Right lobe of liver (tissue), 6 donors: ENCODE measurements at places on chromosomes 5 and 9.

- no peak for DNase-seq
Measured at GRCh38 chr5:38297830-38298608, 39.7 kb downstream of the EGFLAM start.

DNA sequence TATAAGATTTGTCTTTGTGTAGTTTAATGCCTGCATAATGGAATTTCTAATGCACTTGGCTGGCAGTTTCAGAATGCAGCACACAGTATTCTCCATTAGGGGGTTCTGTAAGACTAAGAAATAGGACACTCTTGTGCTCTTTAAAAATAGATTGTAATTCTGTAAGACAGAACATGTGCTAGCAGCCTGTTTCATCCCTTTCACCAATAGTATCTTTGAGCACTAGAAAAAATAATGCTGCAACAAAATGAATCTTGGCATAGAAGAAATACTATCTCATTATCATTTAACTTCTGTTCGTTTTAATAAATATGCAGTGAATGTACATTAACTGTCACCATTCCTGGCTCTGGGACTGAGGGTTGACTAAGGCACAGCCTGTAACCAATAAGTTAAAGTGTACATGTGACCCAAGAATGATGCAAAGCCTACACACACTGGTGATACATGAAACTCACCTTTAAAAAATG lies 23.8 kb upstream of the ZNF622 start:
- no peak for DNase-seq

DNA sequence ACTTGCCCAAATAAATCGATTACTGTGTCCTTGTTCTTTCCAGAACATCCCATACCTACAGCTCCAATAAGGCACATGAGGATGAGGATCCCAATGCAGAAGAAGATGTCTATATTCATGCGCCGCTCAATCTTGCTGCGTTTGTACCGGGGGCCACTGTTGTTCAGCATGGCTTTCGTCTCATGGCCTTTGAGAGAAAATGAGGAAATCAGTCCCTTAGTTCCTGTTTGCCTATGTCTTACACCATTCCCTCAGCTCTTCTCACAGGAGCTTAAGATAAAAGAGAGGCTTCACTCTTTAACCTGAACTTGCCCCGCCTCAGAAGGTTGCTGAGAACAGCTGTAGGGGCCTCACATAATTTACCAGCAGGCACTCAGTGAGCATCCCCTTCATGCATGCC lies 211.6 kb downstream of the ATP10B start:
- no peak for DNase-seq

- no peak for DNase-seq
Measured at GRCh38 chr5:91257301-91257700, 125.8 kb downstream of the ARRDC3 start.

GRCh38 chr5:95664204-95664786 lies 17.7 kb downstream of the RFESD start:
- no peak for DNase-seq

DNA sequence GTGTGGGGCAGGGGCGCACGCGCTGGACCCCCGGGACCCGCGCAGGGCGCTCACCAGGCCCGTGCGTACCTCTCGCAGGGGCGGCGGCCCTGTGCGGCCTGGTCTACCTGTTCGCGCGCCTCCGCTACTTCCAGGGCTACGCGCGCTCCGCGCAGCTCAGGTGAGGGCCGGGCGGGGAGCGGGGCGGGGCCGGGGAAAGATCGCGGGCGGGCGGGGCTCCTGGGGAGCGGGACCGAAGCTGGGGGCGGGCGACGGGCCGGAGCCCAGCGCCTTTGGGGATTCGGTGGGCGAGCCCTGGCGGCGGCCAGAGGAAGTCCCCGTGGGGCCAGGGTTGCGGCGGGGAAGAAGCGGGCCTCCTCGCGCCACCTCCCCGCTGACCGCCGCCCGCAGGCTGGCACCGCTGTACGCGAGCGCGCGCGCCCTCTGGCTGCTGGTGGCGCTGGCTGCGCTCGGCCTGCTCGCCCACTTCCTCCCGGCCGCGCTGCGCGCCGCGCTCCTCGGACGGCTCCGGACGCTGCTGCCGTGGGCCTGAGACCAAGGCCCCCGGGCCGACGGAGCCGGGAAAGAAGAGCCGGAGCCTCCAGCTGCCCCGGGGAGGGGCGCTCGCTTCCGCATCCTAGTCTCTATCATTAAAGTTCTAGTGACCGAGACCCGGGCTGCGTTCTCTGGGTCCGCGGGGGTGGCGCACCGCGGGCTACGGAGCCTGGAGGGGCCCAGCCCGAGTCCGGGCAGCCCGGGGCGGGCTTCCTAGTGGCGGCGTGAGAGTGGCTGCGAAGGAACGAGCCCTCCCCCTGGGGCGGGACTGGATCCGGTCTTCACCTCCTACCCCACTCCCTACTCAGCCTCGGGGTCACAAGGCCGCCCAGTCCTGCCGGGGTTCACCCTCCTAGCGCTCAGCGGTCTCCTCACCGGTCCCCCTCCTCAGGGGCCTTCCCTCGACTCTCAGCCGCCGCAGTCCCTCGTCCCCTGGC lies 2.4 kb downstream of the LTC4S start:
- peak; percentile 88 for DNase-seq

GRCh38 chr5:342501-343460 lies 21.3 kb downstream of the AHRR start:
- no peak for DNase-seq

GRCh38 chr5:75335952-75336614 lies 937 bp upstream of the HMGCR start:
- DNase-seq, result peak; percentile 53

- no peak for DNase-seq
Measured at GRCh38 chr9:133351908-133352634, 4.1 kb downstream of the RPL7A start.

DNA sequence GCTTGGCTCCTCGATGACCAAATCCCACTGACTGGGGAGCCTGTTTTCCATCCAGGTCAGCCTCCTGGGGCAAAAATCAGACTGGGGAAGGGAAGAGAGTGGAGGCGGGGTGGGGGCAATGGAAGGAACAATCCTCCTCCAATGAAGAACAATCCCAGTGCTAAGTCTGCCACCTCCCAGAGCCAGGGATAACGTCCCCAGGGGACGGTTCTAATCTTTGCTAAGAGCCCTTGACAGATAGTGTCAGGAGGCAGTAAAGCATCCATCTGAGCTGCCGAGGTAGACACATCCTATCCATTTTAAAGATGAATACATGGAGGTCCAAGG lies 298.5 kb upstream of the MSX2 start:
- DNase-seq, result no peak

DNA sequence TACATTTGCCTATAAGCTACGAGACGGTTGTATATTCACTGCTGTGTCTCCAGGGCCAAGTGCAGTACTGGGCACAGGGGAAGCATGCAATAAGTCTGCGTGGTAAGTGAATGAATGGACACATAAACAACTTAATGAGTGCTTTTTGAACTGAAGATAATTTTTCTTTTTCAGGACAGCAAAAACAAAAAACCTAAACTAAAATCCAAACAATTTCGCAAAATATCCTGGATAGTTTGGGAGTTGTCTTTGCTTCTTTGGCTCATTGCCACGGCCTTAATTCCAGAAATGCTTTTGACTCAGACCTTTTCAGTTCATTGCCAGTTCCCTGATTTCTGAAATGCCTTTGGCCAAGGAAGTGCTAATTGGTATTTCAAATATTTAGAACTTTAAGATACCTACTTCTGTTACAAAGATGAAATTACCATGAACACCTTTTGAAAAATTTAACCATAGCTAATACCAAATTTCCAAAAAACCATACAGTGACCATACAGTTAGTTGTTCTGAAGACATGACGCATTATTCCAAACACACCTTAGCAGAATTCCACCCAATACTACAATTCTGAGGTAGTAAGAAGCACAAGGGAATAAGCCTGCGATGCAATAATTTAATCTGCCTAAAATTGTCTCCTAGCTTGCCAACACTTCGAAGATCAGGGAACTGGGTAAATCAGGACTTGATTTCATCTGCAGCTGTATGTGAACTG lies 42.8 kb downstream of the TEK start:
- no peak for DNase-seq

GRCh38 chr5:25349746-25350145 lies 705.0 kb upstream of the CDH10 start:
- no peak for DNase-seq

DNA sequence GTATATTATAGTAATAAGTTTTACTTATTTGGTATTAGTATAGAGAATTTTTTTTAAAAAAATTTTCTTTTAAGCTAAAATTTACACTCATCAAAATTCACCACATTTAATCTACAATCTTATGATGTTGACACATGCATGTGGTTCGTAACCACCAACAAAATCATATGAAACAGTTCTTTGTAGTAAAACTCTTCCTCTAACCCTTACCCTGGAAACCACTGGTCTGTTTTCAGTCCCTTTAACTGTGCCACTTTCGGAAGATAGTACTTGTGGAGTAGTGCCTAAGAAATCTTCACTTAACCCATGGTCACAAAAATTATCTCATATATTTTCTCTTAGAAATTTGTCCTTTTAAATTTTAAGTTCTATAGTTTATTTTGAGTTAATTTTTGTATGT lies 1498.8 kb downstream of the MAT2B start:
- DNase-seq, result no peak

DNA sequence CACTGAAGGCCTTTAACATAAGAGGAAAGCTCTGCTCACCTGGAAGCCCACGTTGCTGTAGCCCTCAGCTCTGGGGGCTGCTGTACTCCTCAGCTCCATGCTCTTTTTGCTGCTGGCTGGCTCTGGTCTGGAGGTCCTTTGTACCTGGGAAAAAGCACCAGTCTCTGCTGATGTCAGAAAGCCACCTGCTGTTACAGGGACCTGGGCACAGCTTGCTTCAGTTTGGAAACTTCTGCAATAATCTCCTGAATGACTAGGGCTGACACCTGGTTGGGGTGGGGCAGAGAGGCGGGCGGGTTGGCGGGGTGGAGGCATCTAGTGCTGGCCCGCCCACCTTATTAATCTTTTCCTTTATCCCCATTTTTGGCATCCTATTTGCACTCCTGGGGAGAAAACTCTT lies at the start of gene SLC28A3:
Gene SLC28A3 (minus strand): TSS at position 224 of the 400 bp plus-strand sequence. CDS start 125 bp downstream, at position 99.
- no peak for DNase-seq

DNA sequence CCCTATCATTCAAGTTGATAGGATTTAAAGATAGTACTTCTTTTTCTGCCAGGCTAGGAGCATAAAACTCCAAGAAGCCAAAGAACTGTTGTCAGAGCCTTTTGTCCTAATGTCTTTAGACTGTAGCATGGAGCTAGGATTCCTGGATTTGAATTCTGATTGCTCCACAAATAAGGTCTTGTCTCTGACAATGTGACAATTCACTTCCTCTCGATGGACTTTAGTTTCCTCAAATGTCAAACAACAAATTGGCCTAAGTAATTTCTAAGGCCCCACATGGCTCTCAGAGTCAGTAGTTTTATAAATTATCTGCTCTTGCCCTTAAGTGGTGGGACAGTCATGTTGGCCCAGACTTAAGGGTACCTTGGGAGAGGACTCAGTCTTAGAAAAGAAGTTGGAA lies 36.7 kb downstream of the RFK start:
- DNase-seq, result no peak

- DNase-seq, result no peak
Measured at GRCh38 chr5:84381502-84382362, 2.9 kb downstream of the EDIL3 start.

- DNase-seq, result no peak
Measured at GRCh38 chr5:28877050-28877449, 1838.7 kb upstream of the CDH9 start.

DNA sequence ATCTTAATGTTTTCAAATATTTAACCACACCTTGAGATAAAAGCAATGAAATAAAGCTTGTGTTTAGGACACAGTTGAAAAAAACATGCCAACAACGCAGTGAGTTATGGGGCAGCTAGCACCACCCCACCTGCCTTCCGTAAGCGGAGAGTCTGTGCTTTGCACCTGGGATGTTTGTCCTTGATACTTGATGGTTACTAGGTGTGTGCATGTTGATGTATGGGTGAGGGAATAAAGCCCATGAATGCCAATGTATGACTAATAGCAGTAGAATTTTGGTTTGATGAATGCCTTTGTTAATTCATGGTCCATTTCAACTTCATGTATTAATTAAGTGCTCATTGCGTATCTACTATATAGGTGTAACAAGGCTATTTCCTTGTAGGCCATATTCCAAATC lies 74.0 kb downstream of the PCSK5 start:
- no peak for DNase-seq
